ENCODE measurements at places on chromosomes 11 and 22.

DNA sequence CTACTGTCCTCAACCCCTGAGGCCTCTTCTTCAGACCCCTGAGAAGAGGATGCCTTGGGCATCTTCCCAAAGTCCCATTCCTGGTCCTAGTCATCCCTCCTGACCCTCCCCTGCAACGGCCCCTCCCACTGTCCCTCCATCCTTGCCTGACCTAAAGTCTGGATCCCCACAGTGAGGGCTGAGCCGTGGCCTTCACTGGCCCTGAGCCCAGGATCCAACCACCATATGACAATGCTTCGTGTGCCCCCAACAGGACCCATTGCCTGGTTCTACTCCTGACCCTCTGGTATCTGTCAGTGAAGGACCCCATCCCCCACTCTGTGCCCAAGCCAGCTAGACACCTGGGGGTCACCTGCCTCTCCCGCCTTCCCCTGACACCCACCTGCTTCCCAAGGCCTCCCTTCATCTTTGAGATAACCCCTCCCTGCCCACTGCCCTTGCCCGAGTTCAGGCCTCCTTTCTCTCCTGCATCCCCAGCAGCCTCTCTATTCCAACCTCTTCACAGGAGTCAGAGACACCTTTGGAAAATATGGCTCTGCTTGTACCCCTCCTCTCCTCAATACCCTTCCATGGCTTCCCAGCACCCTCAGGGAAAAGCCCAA is 48.0 kb downstream of the LRRC32 start:
- no peak for DNase-seq

- DNase-seq: no peak
These were observed 5.2 kb downstream of the TMEM134 start for GRCh38 chr11:67463680-67464410.

DNA sequence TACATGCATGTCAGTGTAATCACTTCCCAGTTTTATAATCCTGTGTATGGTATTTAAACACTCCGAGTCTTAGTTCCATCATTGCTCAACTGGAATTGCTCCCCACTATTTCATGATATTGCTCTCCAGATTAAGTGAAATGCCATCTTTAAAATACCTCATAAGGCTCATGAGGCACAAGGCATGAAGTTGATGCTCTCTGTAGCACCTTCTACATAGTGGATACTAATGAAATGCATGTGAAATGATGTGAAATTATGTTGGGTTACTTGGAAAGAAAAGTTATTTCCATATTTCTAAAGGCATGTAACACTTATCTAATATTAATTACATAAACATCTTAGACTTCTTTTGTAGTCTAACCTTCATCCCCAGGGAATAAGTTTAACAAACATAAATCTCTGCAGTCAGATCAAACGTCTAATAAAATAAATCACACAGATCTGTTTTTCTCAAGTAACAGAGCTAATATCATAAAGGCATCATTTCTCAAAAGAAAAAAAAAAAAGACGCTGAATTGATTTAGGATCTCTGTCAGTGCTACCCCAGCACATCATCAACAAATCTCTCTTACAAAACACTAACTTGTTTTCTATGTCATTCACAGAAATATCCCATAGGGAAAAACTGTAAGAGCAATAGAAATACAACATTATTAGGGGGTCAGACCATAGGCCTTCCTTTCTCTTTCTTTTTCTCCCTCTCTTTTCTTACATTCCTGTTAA is 736.0 kb upstream of the LRRC4C start:
- DNase-seq: no peak

DNA sequence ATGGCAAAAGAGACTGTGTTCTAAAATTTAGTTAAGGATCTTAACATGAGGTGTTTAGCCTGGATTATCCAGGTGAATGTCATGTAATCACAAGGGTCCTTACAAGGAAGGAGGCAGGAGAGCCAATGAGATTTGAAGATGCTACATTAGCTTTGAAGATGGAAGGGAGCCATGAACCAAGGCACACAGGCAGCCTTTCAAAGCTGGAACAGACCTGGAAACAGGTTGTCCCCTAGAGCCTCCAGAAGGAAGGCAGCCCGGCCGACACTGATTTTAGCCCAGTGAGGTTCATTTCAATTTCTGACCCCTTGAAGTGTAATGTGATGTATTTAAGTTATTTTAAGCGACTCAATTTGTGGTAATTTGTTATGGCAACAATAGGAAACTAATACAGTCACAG is 195.3 kb upstream of the MTMR2 start:
- DNase-seq: no peak

DNA sequence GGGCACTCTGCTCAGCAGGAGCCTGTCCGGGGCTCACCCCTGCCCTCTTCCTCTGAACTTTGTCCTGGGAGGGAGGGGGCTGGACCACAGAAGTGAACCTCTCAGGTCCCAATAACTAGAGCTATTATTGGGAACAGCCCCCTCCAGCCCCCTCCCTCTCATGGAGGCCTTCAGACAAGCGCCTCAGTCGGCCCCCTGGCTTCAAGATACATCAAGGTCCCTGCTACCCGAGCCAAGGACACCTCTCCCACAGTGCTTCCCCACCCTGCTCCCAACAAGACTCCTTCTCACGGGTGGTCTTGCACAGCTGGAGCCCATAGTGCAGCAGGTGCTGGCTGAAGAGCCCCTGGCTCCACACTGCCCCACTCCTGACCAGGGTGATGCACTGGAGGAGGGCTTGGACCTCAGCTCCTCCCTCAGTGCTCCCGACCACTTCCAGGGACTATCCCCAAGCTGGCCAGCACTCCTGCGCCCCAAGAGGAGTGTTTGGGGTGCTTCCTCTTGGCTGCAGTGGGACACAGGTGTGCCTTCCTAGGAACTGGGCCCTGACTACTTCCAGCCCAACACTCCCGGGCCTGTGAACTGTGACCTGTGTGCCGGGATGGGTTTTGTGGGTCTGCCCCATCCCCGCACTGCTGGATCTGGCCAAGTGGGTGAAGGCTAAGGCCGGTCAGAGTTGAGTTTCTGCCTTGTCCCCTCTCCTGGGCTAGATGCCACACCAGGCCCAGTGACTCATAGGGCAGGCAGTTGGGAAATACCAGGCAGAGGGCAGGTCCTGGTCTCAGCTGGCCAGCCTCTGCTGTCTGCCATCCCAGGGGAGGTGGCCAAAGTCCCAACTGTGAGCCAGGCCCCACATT is 2.2 kb downstream of the PNPLA2 start:
- no peak for DNase-seq

- no peak for DNase-seq
These were observed 363.7 kb upstream of the MPPED2 start for GRCh38 chr11:30949838-30950237.

- DNase-seq: no peak
These were observed 531.7 kb downstream of the BRD1 start for GRCh38 chr22:49295851-49296560.

DNA sequence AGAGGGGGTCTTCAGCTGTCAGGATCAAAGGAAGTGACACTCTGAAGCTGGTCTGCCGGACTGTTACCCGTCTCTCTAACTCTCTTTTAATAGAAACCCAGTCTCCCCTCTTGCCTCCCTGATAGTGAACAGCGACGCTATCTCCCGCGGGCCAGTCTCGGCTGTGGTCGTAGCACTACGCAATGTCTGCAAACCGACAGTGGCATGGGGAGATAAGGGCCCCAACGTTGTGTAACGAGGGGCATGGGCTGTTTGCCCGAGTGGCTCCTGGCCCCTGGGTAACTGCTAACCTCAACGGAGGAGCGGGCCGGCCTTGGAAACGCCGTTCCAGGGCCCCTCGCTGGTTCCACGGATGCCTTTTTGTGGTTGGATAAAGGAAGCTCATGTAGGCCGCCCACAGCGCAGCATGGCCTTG is 23.3 kb downstream of the ZBTB16 start:
- no peak for DNase-seq

DNA sequence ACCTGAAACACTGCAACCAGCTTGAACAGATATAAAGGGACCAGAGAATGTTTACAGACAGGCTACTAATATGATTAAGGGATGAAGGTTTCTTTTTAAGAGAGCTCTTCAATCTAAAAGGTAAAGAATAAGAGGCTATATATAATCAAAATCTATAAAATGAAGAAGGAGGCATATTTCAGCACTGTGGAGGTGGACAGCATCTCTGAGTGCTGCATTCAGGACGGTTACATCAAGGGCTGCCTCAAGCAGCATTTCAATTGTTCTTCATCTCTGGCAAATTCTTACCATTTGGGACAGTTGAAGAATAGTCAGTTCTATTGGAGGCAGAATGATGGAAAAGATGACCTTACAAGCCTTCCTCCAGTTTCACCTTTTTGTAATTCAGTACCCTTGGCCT is 139.6 kb upstream of the LMO1 start:
- DNase-seq: no peak

DNA sequence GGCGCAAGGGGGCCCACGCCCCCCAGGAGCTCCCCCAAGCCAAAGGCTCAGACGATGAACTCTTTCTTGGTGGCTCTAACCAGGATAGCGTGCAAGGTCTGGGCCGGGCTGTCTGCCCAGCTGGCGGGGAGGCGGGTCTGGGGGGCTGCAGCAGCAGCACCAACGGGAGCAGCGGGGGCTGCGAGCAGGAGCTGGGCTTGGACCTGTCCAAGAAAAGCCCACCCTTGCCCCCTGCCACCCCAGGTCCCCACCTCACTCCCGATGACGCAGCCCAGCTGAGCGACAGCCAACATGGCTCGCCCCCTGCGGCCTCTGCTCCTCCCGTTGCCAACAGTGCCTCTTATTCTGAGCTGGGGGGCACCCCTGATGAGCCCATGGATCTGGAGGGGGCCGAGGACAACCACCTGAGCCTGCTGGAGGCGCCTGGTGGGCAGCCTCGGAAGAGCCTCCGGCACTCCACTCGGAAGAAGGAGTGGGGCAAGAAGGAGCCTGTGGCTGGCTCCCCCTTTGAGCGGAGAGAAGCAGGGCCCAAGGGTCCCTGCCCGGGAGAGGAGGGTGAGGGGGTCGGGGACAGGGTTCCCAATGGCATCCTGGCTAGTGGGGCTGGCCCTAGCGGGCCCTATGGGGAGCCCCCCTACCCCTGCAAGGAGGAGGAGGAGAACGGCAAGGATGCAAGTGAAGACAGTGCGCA is 21.6 kb upstream of the TMEM191C start:
- no peak for DNase-seq

- DNase-seq: no peak
These were observed 22.5 kb downstream of the RELT start for GRCh38 chr11:73398721-73399120.

DNA sequence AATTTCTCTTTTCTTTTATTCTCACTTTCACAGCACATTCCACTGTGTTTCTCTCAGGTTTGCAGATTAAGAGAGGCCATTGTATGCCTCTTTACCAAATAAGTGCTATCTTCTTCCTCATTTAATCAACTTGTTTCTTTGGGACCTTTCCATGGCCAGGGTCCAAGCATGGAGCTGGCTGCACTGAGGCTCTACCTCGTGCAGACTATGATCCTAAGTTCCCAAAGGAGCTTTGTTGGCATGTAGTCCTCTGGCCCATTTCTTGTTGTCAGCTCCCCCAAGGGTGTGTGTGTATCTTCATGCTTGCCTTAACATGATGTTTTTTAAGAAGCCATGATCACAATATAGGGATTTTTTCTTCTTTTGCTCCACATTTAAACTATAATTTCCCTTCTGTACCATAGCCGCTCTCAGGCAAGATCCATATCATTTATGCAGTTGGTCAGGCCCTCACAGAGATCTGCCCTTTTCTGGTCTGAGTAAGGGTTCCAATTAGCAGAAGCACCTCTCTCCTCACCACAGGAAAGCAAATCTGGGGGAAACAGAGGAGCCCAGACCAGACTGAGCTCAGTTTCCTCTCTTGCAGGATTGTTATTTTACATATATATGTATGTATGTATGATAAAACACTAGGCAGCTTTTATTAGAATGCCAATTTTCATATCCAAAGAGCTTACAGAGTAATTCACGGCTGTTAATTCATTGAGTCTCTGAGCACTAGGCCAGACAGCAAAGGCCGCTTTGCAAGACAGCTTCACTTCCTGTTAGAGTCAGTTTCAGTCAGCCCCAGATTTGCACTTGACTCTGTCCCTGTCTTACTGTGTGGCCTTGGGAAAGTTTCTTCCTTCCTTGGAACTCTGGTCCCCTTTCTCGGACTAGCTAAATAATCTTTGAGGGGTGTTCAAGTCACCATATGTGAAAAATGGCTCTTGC is 34.3 kb downstream of the CYB5R2 start:
- DNase-seq: no peak

GRCh38 chr22:39515266-39516050 is 4.9 kb upstream of the ATF4 start:
- no peak for DNase-seq

GRCh38 chr11:120147950-120148270 is 10.0 kb upstream of the TRIM29 start:
- DNase-seq: no peak

- no peak for DNase-seq
These were observed 2.9 kb downstream of the C1QTNF5 start for GRCh38 chr11:119337581-119338317.

- DNase-seq: no peak
These were observed 8.8 kb downstream of the CASTOR1 start for GRCh38 chr22:30280505-30280904.

GRCh38 chr11:14443638-14444037 is 56.0 kb downstream of the COPB1 start:
- no peak for DNase-seq

DNA sequence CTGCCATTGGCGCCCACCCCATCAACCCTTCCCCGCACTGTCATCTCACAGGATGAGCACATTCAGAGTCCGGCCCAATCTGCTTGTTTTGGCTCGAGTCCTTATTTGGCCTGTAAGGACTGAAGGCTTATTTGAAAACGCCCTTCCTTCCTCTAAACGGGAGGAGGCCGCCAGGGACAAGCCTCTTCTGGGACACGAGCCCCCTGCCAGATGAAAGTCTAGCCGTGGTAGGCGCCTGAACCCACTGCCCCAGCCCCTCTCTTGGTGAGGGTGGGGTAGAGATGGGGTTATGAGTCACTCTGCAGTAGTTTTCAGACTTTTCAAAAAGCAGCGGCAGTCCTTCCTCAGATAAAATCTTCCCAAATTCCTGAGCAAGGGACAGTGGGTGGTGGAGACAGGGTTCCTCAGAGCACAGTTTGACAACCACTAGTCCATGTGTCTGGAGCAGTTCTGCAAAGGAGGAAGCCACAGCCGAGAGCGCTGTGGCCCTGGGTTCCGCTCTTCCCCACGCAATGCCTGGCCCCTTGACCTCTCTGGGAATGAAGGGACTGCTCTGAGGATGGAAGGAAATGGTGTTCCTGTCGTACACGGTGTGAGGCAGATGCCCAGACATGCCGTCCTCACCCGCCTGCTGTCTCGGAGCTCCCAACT is 57.0 kb downstream of the MYH9 start:
- no peak for DNase-seq

DNA sequence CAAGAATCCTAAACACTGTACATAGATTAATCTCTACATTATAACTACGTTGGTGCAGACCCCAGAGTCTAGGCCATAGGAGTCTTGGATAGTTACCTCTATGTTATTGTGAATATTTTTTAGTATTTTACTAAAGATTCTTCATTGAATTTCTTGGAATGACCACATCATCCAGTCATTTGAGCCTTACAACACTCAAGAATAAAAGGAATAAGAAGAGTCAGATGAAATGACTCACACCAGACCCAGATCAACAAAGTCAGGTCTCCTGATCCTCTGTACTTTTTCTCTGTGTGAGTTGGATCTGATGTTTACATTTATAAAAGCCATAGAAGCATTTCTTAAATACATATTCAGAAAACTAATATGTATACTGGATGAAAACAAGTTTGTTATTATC is 179.2 kb upstream of the ARHGAP20 start:
- no peak for DNase-seq

Measured in GM12891 (cell line).